Fibroblast of lung (primary cell): ENCODE measurements at places on chromosomes 5 and 9. TPM values are rescaled to one million over a fixed set of nuclear protein-coding genes. Genes with fewer than 3 reads are reported as not detected.

Gene HMGCS1
- 118 and 203 TPM in 2 replicates for polyA plus RNA-seq

Gene SLC25A2
- polyA plus RNA-seq: not detected in 2 replicates

Gene CTNND2
- not detected in 2 replicates for polyA plus RNA-seq

Gene PCDHGA9
- 3.2 and 3.3 TPM in 2 replicates for polyA plus RNA-seq

- DNase-seq: no peak
Observed at GRCh38 chr9:14311171-14311949, 2.6 kb downstream of the NFIB start.

DNA sequence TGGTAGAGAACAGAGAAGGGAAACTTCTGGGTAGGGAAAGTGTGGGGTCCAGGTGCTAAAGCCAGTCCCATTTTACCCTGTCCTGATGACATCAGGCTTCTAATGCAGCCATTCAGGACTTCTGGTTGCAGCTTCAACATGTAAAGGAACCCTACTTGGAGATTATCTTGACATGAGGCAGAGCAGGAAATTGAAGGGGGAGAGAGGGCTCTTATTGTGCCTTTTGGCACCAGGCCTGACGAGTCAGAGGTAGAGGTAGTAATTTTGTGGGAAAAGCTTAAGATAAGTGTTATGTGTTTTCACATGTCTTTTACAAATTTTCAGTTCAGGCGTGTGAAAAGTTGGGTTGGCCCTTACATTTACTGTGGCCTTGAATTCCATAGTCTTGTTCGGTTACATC lies 102.4 kb upstream of the APC start:
- no peak for DNase-seq

DNA sequence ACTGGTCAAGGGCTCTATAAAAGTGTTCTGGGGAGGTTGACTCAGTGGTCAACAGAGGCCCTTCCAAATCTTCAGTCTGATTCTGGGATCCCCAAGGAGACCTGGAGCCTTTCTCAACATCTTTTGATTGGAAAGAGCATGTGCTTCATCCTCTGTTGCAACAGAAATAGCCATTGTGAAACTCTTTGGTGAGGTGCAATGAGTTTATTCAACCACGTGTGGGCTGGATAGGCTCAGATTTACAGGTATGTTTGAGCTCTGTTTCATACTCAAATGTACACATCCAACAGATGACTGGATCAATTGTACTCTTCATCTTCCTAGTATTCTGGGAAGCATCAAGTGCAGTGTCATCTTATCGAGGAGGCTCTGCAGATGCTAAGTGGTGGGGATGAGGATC lies 60.5 kb downstream of the CTSL start:
- no peak for DNase-seq

- peak; percentile 68 for DNase-seq
Observed at GRCh38 chr5:177071666-177072385, 14.9 kb upstream of the FGFR4 start.

DNA sequence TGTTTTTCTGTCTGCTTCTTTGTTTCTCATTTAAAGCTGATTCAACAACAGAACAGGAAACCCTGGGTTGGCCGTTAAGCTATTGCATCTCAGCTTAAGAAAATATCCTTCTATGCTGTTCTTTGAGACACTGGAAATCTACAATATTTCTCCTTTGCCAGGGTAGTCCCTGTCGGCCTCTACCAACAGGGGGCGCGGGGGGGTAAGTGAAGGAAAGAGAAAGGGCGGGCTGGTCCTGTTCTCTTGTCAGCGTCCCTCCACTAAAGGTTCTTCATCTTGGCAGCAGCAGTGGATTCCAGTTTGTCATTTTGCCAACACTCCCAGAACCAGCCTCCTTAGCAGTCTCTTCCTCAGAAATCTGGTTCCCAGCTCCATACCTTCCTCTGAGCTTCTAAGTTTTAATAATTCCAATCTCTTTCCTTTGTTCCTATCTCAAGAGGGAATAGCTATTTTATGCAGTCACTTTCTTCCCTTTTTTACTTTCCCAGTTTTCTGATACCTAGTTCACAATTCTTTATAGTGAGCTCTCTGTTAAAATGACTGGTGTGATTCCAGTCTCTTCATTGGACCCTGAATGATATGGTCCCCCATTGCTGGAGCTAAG lies 222.3 kb downstream of the GLIS3 start:
- DNase-seq: peak; percentile 76

GRCh38 chr9:35736201-35736633 lies 3.8 kb downstream of the CREB3 start:
- DNase-seq: peak; percentile 66

DNA sequence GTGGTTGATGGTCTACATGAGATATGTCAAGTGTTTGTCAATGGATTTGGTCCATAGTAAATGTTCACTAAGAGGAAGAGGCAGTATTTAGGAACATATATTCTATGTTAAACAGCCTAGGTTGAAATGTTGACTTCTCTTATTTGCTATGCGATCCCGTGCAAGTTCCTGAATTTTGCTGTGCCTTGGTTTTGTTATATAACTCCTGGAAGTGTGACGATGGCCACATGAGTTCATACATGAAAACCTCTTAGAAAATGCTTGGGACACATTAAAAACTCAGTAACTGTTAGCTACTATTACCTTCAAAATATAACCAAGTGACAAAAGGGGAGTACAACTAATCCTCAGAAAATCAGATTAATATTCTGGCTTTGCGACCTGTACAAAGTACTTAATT lies 21.9 kb upstream of the FBXW2 start:
- no peak for DNase-seq

DNA sequence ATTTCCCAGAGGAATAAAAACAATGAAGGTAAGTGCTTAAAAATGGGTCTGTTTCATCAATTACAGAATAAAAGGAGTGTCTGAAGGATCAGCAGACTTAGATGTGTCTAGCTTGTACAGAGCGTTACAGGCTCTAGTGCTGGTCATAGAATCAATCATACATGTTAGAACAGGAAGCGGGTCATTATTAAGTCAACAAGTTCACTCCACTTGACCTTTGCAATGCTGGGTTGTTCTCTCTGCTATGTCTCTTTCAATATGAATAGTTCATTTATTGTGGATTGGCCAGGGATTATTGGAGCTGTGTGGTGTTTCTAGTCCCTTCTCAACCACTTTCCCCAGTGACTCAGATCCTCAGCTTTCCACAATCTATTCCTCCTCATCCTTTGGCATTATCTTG lies 20.7 kb upstream of the EGFLAM start:
- DNase-seq: no peak

DNA sequence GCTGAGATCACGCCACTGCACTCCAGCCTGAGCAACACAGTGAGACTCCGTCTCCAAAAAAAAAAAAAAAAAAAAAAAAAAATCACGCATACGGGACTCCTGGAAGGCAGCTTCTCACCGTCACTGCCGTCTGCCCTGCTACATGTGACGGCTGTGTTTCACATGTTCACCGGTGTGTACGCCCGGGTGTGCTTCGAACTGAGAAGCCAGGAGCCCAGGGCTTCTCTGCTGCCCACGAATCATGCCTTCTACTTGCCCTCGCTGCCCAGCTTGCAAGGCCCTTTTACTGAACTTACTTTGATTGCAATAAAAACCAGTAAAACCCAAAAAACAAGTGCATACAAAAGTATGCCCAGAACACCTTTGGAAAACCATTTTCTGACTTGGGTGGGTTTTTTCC lies 5.8 kb upstream of the NKD2 start:
- DNase-seq: no peak

DNA sequence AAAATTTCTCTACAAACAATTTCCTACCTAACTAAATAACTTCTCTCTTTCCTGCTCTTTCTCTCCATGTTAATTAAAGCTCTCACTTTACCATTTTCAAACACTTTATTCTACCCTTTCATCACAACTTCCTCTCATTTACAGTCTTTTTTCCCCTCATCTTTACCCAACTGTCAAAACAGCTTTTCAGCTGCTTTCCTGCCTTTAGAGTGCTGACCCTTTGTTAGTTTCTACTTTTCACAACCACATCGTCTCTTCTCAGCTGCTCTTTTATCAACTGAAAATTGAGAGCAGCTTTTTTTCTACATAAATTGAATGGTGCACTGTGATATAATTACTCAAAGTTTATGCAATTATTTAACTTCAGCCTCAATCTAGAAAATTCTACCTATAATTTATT lies 3.1 kb upstream of the HOMER1 start:
- DNase-seq: no peak

DNA sequence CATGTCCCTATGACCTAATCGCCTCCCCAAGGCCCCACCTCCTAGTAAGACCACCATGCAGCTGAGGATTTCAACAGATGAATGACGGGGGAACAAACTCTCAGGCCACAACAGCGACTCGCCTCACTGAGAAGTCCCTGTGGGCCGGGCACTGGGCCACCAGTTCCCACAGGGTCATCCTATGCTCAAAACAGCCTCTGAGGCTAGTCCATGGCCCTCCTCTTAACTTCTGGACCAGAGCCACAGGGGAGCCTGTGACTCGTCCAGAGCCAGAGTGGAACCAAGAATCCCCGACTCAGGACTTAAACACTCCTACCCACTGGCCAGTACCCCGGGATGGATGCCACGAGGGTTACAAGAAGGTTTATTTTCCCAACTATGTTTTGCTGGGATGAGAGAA lies 12.3 kb downstream of the GFPT2 start:
- DNase-seq: peak; percentile 32

- no peak for DNase-seq
Observed at GRCh38 chr5:54040804-54041203, 269.6 kb downstream of the ARL15 start.

DNA sequence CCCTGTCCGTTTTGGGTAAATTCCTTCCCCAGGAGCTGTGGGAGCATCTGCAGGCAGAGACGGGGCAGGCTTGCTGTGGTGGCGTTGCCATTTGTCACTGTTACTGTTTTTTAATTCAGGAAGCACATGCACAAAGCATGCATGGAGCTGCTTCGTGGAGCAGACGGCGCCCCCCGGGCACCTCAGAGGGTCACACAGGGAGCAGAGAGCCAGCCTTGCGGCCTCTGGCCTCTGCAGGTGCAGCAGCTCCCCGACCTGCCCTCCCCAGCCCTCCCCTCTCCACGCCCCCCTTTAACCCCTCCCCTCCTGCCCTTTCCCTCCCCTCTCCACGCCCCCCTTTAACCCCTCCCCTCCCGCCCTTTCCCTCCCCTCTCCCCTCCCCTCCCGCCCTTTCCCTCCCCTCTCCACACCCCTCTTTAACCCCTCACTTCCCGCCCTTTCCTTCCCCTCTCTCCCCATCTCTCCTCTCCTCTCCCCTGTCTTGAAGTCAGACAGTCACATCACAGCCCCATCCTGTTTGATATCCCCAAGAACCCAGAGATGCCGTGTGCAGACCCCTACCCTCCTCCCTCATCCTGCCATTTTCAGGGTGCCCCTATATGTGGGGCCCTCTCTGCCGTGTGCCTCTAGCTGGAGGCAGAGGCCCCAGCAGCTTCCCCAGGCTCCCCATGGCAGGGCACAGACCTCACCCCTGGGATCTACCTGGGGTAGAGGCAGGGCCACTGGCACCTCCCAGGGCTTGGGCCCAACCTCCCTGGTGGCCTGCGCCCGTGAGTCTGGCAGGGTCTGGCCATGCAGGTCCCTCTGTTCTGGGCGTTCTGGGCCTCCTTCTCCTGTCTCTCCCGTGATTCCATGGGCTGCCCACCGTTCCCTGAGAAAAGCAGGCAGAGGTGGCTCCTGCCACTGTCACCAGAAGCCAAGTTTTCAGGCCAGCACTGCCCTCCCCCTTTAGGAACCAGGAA lies 29.6 kb upstream of the UBAC1 start:
- peak; percentile 55 for DNase-seq

DNA sequence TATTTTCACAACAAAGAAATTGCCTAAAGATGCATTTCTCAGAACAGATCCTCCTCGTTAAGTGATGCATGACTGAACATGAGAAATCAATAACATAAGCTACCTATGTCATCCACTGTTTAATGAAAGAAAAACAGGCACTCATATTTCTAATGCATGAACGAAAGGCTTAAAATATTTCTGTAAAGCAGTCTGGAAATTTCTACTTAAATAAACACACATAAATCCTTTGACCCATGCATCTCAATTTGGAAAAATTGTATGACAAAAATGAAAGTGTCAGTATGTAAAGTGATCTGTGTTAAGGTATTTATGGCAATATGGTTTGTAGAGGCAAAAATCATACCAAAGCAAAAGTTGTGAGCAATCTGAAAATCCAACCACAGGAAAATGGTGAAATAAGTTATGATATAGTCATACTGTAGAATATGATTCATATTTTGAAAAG lies 399.2 kb upstream of the GRAMD2B start:
- DNase-seq: no peak

DNA sequence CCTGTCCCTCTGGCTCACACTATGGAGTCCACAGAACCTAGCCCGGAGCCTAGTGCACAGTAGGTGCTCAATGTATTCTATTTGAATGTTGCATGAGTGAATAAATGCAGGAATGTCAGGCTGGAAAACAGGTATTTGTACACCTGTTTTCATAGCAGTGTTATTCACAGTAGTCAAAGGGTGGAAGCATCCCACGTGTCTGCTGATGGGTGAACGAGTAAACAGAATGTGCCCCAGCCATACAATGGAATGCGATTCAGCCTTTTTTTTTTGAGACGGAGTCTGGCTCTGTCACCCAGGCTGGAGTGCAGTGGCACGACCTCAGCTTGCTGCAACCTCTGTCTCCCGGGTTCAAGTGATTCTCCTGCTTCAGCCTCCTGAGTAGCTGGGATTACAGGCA lies 31.5 kb upstream of the IER5L start:
- DNase-seq: no peak

- peak; percentile 85 for DNase-seq
Observed at GRCh38 chr5:1568201-1568979, 44.6 kb upstream of the LPCAT1 start.

DNA sequence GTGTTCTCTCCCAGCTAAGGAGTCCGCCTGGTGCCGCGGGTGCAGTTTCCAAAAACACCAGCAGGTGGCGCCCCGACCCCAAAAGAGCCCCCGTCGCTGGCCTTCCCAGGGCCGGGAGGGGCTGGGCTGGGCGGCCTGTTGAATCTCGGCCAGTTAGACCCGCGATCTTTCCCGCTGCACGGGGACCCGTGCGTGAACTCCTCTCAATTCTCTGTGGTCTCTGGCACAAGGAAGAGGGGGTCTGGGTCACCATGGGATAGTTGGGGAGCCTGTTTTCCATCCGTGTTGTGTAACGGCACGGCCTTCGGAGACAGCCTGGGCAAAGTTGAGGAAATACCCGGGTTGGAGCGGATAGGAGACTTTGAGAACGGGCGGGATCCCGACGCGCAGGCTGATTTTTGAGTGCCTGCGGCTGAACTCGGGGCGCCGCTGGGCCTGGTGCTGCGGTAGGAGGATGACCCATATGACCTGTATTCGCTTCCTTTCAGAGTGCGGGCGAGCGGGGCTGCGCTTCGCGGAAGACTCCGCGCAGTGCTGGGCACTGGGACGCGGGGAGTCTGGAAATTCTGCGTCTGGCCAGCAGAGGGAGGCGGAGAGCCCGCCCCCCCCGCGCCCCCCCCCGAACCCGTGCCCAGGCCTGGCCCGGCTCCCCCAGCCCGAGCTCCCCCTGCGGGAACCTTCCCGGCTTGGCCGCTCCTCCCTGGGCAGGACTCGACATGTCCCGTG lies 7.9 kb upstream of the PSD2 start:
- peak; percentile 47 for DNase-seq

- peak; percentile 15 for DNase-seq
Observed at GRCh38 chr5:37850226-37850865, 10.5 kb upstream of the GDNF start.

- DNase-seq: no peak
Observed at GRCh38 chr5:40547994-40548575, 131.6 kb upstream of the PTGER4 start.

GRCh38 chr9:109346904-109347303 lies 26.0 kb upstream of the EPB41L4B start:
- DNase-seq: no peak
